ENCODE measurements at places on chromosomes 16 and 17. TPM values are rescaled to one million over a fixed set of nuclear protein-coding genes. Genes with fewer than 3 reads are reported as not detected.

GRCh38 chr17:68399638-68400403, 57.5 kb downstream of the WIPI1 start:
- no peak overlapping the region for H3K4me3 ChIP-seq
- no peaks in the 10 kb centered on the region for H3K27me3 ChIP-seq
- H3K27ac ChIP-seq, result no peak overlapping the region
- no peaks in the 10 kb centered on the region for H3K36me3 ChIP-seq
- DNase-seq, result peak; percentile 25
- H3K4me1 ChIP-seq, result peaks cover 7% of the 10 kb centered on the region

Gene FAM117A
- total RNA-seq, result 8.6 TPM

GRCh38 chr16:89113152-89113547, 19.5 kb downstream of the ACSF3 start:
- H3K27me3 ChIP-seq, result no peaks in the 10 kb centered on the region
- H3K4me1 ChIP-seq, result no peaks in the 10 kb centered on the region
- no peak overlapping the region for H3K27ac ChIP-seq
- H3K36me3 ChIP-seq, result no peaks in the 10 kb centered on the region
- no peak for DNase-seq
- H3K4me3 ChIP-seq, result no peak overlapping the region

- H3K27me3 ChIP-seq, result peaks cover 36% of the 10 kb centered on the region
- no peak overlapping the region for H3K4me3 ChIP-seq
- DNase-seq, result no peak
- H3K27ac ChIP-seq, result peak overlapping the region; percentile 88
These were observed 6.5 kb upstream of the COL1A1 start for GRCh38 chr17:50207792-50208567.

- no peaks in the 10 kb centered on the region for H3K27me3 ChIP-seq
- H3K4me3 ChIP-seq, result no peak overlapping the region
- H3K27ac ChIP-seq, result no peak overlapping the region
- H3K36me3 ChIP-seq, result no peaks in the 10 kb centered on the region
- DNase-seq, result no peak
These were observed 399.7 kb downstream of the NPIPA8 start for GRCh38 chr16:17936766-17937402.

GRCh38 chr16:47712276-47713224, 251.4 kb downstream of the PHKB start:
- DNase-seq, result no peak
- no peak overlapping the region for H3K27ac ChIP-seq
- no peaks in the 10 kb centered on the region for H3K36me3 ChIP-seq
- no peak overlapping the region for H3K4me3 ChIP-seq

Gene SMIM36
- not detected for total RNA-seq

DNA sequence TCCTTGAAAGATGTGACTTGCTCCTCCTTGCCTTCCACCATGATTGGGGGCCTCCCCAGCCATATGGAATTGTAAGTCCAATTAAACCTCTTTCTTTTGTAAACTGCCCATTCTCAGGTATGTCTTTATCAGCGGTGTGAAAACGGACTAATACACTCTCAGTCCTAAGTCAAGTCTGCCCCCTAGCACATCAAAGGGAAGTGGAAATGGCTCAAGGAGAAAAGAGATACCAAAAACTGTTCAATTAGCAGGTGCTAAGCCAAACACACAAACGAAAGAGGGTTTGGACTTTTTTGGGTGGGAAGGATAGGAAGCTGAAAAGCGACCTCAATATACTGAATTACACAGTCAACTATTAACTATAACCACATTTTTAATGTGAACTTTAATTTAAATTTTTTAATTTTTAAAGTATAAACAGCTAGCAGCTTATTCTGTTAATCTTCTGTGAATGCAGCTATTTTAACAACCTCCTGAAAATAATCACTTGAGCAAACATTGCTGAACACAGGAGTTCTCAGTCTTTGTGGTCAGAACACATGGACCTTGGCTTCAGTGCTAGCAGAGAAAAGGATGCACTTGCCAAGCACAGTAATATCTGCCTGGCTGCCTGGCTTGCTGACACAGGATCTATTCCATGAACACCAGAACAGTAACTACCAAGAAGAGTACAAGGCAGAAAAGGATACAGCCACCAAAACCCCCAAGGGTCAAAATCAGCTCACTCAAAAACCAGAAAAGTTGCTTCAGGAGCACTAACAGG, 10.9 kb downstream of the ZNF18 start:
- H3K4me3 ChIP-seq, result no peak overlapping the region
- H3K27ac ChIP-seq, result no peak overlapping the region
- no peak for DNase-seq
- no peaks in the 10 kb centered on the region for H3K4me1 ChIP-seq

Gene TPSB2
- 35.2 TPM for total RNA-seq

Gene SDR42E1
- 12.2 TPM for total RNA-seq

GRCh38 chr17:47987240-47987835, 16.4 kb downstream of the CDK5RAP3 start:
- H3K4me1 ChIP-seq, result no peaks in the 10 kb centered on the region
- no peaks in the 10 kb centered on the region for H3K36me3 ChIP-seq
- peak overlapping the region; percentile 21 for H3K27ac ChIP-seq
- no peak for DNase-seq
- H3K4me3 ChIP-seq, result no peak overlapping the region
- no peaks in the 10 kb centered on the region for H3K27me3 ChIP-seq

DNA sequence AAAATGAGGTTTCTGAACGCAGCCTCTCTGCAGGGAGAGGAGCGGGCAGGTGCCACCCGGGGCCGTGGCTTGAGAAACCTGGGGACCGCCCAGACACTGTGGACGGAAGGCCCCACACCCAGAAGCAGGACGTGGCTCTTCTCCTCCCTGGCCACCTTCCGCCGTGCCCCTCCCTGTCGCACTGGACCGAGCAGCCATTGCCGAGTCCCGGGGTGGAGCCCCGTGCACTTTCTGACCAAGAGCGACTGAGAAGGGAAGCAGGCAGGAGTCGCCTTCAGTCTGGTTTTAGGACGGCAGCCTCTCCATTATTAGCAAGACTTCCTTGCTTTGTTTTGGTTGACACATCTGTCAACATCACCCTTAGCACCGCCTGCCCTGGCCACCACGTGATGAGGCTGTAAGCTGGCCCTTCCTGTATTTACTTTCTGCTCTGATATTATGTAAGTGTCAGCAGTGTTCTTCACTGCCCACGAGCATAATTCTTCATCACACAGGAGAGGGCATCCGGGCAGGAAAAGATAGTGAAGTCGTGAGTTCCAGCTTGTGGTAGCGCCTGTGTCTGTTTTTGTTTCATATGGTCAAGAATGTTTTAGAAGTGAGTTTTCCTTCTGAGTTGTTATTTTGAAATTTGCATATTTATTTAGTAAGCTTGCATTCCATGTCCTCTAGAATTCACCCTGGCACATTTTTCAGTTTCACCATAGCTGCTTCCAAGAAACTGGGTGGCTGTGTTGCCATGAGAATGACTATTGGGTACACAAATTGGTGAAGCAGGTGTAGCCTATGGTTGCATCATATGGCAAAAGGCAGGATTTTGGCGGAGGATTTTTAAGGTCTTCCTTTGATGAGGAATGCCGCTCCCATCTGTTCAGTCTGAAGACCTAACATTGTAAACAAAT, 1.0 kb downstream of the HERPUD1 start:
- no peaks in the 10 kb centered on the region for H3K27me3 ChIP-seq
- peak overlapping the region; percentile 94 for H3K4me3 ChIP-seq
- peak; percentile 81 for DNase-seq
- H3K36me3 ChIP-seq, result peaks cover 31% of the 10 kb centered on the region
- H3K4me1 ChIP-seq, result peaks cover 44% of the 10 kb centered on the region
- peak overlapping the region; percentile 98 for H3K27ac ChIP-seq

Gene GLP2R
- 7.2 TPM for total RNA-seq

Gene DNAAF8
- total RNA-seq, result 0.55 TPM

Gene DRC7
- not detected for total RNA-seq

Gene OSGIN1
- total RNA-seq, result 11.4 TPM

GRCh38 chr16:86410081-86410480, 100.2 kb upstream of the FOXF1 start:
- no peaks in the 10 kb centered on the region for H3K4me1 ChIP-seq
- no peak overlapping the region for H3K27ac ChIP-seq
- DNase-seq, result no peak
- no peak overlapping the region for H3K4me3 ChIP-seq
- H3K27me3 ChIP-seq, result no peaks in the 10 kb centered on the region
- H3K36me3 ChIP-seq, result no peaks in the 10 kb centered on the region

- DNase-seq, result no peak
- no peaks in the 10 kb centered on the region for H3K4me1 ChIP-seq
- no peak overlapping the region for H3K27ac ChIP-seq
- no peaks in the 10 kb centered on the region for H3K36me3 ChIP-seq
- no peak overlapping the region for H3K4me3 ChIP-seq
These were observed 130.7 kb downstream of the CPPED1 start for GRCh38 chr16:12672986-12673385.

GRCh38 chr16:84836234-84836647, 16.5 kb downstream of the CRISPLD2 start:
- H3K4me1 ChIP-seq, result peaks cover 57% of the 10 kb centered on the region
- no peaks in the 10 kb centered on the region for H3K27me3 ChIP-seq
- H3K27ac ChIP-seq, result peak overlapping the region; percentile 94
- DNase-seq, result peak; percentile 73
- H3K36me3 ChIP-seq, result no peaks in the 10 kb centered on the region

- H3K4me1 ChIP-seq, result peaks cover 8% of the 10 kb centered on the region
- no peak overlapping the region for H3K4me3 ChIP-seq
- no peak overlapping the region for H3K27ac ChIP-seq
These were observed 2.3 kb downstream of the IL21R start for GRCh38 chr16:27404163-27404823.

DNA sequence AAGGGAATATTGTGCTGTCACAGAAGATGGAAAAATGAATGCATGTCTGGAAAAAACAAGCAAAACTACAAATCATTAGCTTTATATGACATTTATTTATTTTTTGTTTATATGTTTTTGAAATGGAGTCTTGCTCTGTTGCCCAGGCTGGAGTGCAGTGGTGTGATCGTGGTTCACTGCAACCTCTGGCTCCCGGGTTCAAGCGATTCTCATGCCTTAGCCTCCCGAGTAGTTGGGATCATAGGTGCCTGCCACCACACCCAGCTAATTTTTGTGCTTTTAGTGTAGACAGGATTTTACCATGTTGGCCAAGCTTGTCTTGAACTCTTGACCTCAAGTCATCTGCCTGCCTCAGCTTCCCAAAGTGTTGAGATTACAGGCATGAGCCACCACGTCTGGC, 8.5 kb downstream of the NDE1 start:
- no peaks in the 10 kb centered on the region for H3K36me3 ChIP-seq
- DNase-seq, result no peak
- H3K27ac ChIP-seq, result no peak overlapping the region

DNA sequence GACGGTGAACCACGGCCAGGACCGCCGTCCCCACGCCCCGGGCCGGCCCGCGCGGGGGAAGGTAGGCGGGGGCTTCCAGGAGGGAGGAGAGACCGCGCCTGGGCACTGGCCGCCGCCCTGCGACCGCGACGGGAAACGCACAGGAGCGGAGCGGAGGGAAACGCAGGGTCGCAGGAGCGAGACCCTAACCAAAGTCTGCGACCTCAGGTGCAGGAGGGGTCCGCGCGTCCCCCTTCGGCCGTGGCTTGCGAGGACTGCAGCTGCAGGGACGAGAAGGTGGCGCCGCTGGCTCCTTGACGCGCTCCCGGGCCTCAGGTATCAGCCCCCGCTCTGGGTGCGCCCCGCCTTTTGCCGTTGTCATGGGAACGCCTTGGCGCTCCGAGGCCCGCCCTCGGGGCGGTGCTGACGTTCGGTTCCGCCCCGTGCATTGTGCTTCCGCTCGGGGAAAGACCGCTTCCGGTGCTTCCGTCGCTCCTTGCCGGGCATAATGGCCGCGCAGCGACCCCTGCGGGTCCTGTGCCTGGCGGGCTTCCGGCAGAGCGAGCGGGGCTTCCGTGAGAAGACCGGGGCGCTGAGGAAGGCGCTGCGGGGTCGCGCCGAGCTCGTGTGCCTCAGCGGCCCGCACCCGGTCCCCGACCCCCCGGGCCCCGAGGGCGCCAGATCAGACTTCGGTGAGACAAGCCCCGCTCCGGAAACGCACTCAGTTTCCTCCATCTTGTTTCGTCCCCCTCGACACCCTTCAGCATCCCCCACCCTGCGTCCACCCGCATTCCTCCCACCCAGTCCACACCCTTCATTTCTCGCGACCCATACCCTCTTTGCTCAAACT, at the start of gene OVCA2:
Gene OVCA2 (plus strand): TSS at position 462 of the 829 bp plus-strand sequence. CDS start 26 bp downstream, at position 488.
- H3K27me3 ChIP-seq, result no peaks in the 10 kb centered on the region
- H3K4me3 ChIP-seq, result peak within 1 kb of the TSS; percentile 56
- peaks cover 8% of the 10 kb centered on the region for H3K4me1 ChIP-seq
- peak within 1 kb of the TSS; percentile 94 for H3K27ac ChIP-seq
- no peaks in the 10 kb centered on the region for H3K36me3 ChIP-seq
- peak; percentile 96 for DNase-seq

GRCh38 chr16:47626246-47626645, 165.1 kb downstream of the PHKB start:
- no peak overlapping the region for H3K27ac ChIP-seq
- DNase-seq, result no peak
- H3K36me3 ChIP-seq, result no peaks in the 10 kb centered on the region
- no peaks in the 10 kb centered on the region for H3K4me1 ChIP-seq
- H3K4me3 ChIP-seq, result no peak overlapping the region

Gene UBE2Z
- total RNA-seq, result 39.3 TPM

Gene RDM1
- total RNA-seq, result 39.2 TPM

Gene USP43
- total RNA-seq, result 26.9 TPM

GRCh38 chr16:3289998-3290673, 6.8 kb downstream of the ZNF263 start:
- no peak overlapping the region for H3K27ac ChIP-seq
- no peaks in the 10 kb centered on the region for H3K27me3 ChIP-seq
- peaks cover 4% of the 10 kb centered on the region for H3K4me1 ChIP-seq
- no peak for DNase-seq
- no peak overlapping the region for H3K4me3 ChIP-seq

GRCh38 chr16:26569793-26570192, 496.9 kb upstream of the C16orf82 start:
- DNase-seq, result no peak
- no peak overlapping the region for H3K27ac ChIP-seq

Gene NPB
- total RNA-seq, result 0.41 TPM

All from transverse colon (tissue), 4 donors.